ENCODE measurements at places on chromosomes 3 and 15. TPM values are rescaled to one million over a fixed set of nuclear protein-coding genes. Genes with fewer than 3 reads are reported as not detected.

The CKMT1A gene
- total RNA-seq: 0.22 TPM

DNA sequence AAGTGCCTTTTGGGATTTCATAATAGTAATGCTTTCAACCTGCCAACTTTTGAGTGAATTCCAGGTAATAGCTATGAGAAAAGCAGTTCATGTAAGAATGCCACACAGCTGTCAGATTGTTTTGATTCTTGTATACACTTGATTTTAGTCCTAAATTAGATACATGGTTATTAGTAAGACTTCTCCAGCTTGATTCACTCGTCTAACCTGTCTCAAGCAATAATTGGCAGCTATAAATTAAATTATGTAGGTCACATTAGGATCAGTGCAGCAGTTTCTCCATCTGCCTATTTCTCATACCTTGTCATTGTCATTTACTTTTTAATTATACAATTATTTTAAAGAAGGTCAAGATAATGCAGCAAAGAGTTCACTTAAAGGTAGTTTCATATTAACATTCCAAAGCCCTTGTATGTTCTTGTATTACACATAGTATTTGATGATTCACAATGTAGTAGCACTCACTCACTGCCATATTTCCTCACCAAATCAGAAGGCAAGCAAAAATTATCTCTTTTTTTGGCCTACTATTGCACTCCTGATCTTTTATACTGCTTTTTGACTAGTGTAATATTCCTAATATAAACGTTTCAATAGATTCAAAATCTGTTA, 10.9 kb upstream of the CRYBG3 start:
- no peak for DNase-seq

- peak; percentile 62 for DNase-seq
Observed at GRCh38 chr3:28726840-28727239, 378.2 kb upstream of the AZI2 start.

The ERICH6 gene
- not detected for total RNA-seq

Data from left ventricle myocardium superior (tissue), 1 donor.